ENCODE measurements at places on chromosomes 6 and 20.

DNA sequence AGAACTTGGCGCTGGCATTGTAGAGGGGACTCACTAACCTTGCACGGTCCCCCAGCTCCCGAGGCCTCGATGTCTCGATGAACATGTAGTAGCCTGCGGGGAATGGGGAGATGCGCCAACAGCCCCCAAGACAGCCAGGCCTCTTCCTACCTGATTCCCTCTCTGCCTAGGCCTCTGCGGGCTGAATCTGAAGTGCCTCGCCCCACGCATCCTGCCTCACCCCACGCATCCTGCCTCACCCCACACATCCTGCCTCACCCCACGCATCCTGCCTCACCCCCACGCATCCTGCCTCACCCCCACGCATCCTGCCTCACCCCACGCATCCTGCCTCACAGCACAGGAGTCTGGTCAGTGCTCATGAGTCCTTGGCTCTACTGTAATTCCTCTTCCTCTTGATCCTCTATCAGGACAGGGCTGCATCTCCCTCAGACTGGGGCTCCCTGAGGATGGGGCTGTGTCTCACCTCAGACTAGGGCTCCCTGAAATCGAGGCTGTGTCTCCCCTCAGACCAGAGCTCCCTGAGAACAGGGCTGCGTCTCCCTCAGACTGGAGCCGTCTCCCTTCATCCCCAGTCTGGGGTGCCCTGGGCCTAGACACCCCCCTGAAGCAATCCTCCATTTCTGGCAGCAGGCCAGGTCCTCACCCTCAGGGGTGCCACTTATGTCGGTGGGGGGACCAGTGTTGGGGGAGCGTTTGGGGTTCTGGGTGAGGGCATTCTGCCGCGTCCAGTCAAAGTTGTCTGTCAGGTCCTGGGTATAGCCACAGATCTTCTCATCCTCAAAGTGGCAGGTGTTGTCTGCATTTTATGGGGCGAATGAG, 53.6 kb downstream of the MDGA1 start:
- no peak for DNase-seq

DNA sequence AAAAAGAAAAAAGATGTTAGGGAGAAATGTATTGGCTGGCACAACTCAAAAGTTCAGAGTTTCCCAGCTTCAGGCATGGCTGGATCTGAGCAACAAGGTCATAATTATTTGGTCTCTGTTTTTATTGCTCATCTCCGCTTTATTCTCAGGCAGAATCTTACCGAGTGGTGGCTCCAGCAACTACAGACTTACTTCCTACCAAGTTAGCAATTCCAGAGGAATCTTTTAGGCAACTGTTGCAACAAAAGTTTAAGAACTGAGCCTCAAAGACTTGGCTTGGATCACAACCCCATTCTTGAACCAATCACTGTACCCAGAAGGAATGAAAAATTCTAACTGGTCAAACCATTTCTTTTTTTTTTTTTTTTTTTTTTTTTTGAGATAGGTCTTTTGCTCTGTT, 35.5 kb upstream of the NCOA3 start:
- DNase-seq, result no peak

- no peak for DNase-seq
These were observed 51.9 kb upstream of the MARCKS start for GRCh38 chr6:113805173-113805790.

- DNase-seq, result no peak
These were observed 97.4 kb downstream of the SASH1 start for GRCh38 chr6:148440016-148440415.

DNA sequence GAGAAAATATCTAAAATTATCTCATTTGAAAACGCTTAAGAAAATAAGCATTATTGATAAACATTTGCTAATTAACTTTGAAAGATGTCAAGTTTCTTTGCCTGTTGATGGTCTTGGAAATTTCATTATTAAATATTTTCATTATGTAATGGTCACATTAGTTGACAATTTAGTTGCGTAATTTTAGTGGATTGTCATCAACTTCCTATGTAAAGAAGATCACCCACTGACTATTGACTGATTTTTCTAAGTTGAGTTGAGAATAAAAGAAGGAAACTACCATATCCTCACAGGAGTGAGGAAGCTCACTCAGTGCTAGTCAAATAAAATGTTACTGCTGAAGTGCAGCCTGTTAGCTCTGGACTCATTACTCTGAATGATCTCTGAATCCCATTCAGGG, 79.9 kb upstream of the LY86 start:
- no peak for DNase-seq

GRCh38 chr6:166050559-166050958, 117.1 kb downstream of the TBXT start:
- DNase-seq, result no peak

GRCh38 chr6:130324657-130325056, 41.2 kb upstream of the TMEM200A start:
- no peak for DNase-seq
